Suppressor macrophage (primary cell): ENCODE measurements at places on chromosomes 5 and 9.

DNA sequence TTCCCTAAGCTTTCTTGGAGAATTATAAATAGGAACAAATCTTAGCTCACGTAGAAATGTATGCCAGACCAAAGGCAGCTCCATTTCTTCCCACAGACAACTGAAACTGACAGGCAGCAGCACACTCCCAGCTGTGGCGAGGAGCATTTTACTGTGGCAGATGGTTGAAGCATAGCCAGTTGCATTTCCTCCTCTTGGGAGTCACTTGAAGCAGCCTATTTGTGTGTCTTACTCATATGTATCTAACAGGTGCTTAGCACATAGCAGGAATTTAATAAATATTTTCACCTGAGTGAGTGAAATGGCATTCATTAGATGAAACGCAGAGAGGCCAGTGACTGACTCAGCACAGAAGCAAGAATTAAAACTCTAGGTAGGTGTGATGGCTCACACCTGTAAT is 12.3 kb upstream of the MTMR12 start:
- no peak for DNase-seq

DNA sequence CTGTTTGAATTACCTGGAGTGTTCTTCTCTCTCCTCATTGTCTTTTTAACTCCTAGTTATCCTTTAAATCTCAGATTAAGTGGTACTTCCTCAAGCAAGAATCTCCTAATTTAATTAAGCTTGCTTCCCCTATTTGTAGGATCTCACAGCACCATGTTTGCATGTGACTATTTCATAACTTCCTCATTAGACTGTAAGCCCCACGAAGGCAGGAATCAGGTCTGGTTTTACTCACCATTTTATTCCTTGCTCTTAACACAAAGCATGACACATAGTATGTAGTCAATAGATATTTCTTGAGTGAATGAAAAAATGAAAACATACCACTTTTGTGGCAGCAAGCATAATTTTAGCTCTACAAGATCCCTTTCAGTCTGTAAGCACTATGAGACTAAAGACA is 1.3 kb upstream of the ERMP1 start:
- DNase-seq = peak; percentile 52

GRCh38 chr9:108053555-108054061 is 564.0 kb upstream of the KLF4 start:
- DNase-seq = no peak

- no peak for DNase-seq
These were observed 98.7 kb downstream of the EPB41L4A start for GRCh38 chr5:112320408-112320807.

DNA sequence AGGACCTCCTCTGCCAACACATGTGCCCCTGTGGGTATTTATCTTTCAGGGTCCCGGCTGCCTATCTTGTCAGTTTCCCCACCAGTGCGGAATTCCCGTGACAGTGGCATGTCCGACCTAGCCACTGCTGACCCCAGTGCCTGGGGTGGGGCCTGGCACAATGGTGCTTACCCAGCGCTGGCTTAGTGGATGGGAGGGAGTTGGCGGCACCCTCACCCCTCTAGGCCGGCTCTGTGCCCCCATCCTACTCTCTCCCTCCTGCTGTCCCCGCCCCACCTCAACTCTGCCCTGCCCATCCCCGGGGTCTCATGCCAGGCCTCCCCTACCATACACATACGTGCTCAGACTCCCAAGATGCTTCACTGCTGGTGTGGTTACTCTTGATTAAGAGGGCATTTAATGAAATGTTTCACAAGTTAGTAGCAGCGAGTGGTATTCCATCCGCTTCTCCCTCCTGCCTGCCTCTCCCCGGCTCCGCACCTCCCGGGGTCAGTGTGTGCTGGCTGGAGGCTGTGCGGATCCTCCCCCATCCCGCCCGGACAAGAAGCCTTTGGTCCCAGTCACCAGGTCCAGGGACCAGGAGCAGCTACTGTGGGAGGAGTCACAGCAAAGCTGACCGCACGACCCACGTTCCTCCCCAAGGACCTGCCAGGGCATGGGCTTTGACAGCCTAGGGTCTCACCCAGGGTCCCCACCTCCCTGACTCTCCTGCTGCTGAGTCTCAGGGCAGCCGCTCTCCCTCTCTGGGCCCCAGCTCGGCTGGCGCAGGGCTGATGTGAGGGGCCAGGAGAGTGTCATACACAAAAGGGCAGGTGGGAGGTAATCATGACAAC is 9.5 kb upstream of the QRFP start:
- DNase-seq = no peak

- DNase-seq = no peak
These were observed 47.7 kb upstream of the TTC39B start for GRCh38 chr9:15354713-15355112.

GRCh38 chr9:137761032-137761431 is 116.5 kb upstream of the CACNA1B start:
- no peak for DNase-seq

GRCh38 chr9:132176338-132176737 is 14.5 kb downstream of the NTNG2 start:
- DNase-seq = no peak

- DNase-seq = no peak
These were observed 14.9 kb downstream of the TRIM7 start for GRCh38 chr5:181189962-181190710.

GRCh38 chr5:59142927-59143326 is 560.1 kb downstream of the RAB3C start:
- no peak for DNase-seq

- no peak for DNase-seq
These were observed 26.3 kb upstream of the PTGER4 start for GRCh38 chr5:40653221-40654022.

DNA sequence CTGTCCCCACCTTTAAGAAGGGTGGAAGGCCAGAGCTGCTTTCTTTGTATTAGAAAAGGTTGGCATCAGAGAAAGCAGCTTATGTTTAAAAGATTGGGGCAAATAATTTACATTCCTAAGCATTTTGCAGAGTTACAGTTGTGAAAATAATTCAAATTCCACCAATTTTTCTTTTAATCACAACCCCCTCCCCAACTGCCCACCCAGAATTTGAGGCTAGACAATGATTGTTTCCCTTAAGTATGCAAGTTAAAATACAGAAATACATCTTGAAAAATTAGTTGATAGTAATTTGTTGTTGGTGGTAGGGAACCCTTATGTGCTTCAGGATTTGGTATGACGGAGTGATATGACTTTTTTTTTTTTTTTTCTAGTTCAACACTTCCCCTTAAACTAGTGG is 133.0 kb downstream of the ZSWIM6 start:
- DNase-seq = no peak

GRCh38 chr5:133756756-133757155 is 144.4 kb upstream of the FSTL4 start:
- DNase-seq = no peak

DNA sequence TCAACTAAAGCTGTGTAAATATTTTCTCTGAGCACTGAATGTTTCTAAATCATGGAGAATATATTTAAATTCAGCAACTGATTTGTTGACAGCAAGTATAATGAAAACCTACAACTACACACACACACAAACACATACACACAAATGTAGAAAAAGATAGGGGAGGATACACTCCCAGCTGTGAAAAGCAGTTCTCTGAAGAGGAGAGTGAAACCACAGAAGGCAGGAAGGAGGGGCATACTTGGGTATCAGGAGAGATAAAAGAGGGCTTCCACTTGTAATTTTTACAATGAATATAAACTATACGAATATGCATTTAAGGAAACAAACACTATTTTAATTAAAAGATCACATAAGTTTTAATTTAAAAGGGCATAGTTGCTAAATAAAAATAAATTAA is 227.8 kb upstream of the SLC24A2 start:
- no peak for DNase-seq

- DNase-seq = peak; percentile 5
These were observed 1.5 kb downstream of the TICAM2 start for GRCh38 chr5:115600766-115601165.

GRCh38 chr5:111099058-111099778 is 7.1 kb downstream of the WDR36 start:
- DNase-seq = no peak

DNA sequence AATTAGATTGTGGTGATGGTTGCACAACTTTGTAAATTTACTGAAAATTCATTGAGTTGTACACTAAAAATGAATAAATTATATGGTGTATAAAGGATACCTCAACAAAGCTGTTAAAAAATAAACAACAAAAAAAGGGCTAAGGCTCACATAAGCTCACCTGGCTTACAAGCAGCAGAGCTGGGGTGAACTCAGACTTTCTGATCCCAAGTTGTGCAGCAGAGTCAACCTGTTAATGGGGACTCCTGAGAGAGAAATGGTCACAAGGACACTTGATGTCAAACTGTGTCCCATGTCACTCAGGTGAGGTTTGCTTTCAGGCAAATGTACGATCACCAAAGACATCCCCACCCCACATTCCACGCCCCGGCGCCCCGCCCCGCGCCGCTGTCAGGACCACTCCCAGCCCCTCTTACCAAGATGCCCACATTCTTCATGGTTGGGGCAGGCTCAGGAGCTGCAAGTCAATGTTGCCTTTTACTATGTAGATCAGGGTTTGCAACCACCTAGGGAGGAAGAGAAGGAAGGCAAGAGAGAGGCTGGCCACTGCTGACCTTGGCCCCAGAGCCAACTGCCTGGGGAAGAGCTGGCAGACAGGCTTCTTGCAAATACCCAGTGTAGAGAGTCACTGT is 22.4 kb upstream of the SLC36A1 start:
- DNase-seq = no peak

DNA sequence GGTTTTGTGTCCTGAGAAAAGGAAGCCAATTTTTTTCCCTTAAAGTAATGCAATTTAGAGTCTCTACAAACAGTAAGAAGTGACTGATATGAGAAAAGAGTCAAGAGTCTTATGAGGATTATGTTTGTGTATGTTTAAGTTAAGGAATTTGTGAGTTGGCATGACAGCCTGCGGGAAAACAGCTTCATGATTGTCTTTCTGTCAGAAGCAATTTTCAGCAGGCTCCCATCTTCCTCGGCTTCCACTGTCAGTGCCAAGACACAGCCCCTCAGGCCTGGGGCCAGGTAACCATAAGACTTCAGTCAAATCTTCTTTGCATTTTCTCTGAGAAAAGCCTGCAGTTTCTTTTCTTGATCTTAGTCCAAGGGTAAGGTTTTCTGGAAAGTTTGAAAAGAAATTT is 17.0 kb upstream of the SELENOP start:
- no peak for DNase-seq

- peak; percentile 23 for DNase-seq
These were observed 35.7 kb downstream of the SLC6A3 start for GRCh38 chr5:1409381-1410110.

DNA sequence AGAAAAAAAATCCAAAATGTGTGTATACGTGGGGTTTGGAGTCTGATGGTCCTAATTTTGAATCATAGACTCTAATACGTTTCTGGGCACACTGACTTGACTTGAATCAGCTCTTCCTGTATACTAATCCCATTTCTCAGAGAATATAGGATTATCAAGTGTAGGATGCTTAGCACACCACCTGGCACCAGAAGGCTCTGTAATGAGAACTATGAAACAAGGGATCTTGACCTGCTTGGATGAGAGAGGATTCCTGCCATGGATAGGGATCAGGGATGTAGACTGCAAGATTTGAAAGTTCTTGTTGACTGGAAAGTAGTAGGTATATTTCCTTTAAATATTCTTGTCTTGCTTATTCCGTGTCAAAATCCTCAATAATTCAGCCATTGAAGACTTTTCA is 7.8 kb downstream of the HSPA4 start:
- DNase-seq = no peak

- peak; percentile 57 for DNase-seq
These were observed 80.5 kb downstream of the SH3RF2 start for GRCh38 chr5:146016764-146017484.

DNA sequence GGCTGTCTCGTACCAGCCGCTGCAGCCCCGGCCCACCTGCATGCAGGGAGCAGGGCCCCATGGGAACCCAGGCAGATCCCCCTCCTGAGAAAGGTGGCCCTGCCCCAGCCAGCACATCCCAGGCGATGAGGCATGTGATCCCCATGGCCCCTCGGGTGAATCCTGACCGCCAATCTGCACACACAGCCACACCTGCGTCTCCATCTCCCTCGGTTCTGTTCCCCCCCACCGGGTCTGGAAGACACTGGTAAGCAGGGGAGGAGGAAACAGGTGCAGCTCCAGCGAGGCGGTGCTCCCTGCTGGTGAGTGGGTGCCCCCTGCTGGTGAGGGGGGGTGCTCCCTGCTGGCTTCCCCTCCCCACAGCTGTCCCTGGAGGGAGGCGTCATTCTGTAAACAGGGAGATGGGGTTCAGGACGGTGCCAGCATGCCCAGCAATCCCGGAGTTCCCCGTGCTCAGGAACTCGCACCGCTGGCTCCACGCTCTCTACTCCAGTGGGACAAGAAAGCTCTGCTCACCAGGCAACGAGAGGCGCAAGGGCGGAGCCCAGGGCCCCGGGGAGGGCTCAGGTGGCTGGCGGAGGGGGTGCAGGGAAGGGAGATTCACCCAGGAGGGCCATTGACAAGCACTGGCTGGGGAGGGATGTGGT is 28.4 kb upstream of the SLC12A7 start:
- DNase-seq = peak; percentile 72

GRCh38 chr9:136693490-136694162 is 6.4 kb upstream of the AGPAT2 start:
- no peak for DNase-seq

DNA sequence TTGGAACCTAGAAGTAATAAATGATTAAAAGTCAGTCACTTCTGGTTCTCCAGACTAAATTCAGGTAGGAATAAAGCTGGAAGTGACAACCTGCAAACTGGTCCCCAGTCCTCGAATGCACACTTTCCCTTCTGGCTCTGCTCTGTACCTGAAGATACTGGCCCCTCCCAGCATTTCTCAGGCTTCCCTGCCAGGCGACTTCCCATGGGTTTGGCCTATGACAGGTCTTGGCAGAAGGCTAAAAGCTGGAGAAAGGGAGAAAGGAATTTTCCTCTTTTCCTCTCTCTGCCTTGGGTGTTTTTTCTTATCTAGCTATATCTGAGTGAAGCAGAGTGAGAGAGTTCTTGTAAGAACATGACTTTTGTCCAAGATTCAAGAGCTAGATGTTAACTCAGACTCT is 1005.7 kb downstream of the DTWD2 start:
- DNase-seq = no peak

DNA sequence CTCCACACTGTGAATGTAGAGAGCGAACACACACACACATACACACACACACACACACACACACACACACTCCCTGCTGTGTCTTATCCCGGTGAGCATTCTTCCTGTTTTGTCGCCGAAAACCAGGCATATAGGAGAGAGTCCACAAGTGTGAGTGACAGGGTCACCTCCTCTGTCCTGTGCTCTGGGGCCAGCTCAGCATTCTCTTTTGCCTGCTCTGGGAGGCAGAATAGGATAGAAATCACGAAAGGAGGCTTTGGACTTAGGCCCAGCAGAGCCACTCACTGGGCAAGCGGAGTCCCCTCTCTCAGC is 3.0 kb downstream of the LAMC3 start:
- DNase-seq = no peak

- peak; percentile 5 for DNase-seq
These were observed 344.0 kb downstream of the PTPRD start for GRCh38 chr9:10268531-10269485.

- no peak for DNase-seq
These were observed 593.5 kb downstream of the CETN3 start for GRCh38 chr5:89816038-89816437.

- DNase-seq = no peak
These were observed 233.8 kb upstream of the FBXL7 start for GRCh38 chr5:15266229-15266628.
